ENCODE measurements at places on chromosomes 4 and X.

GRCh38 chr4:1813915-1814314 is 20.8 kb downstream of the FGFR3 start:
- no peak for DNase-seq

GRCh38 chr4:25884031-25884782 is 21.4 kb upstream of the SEL1L3 start:
- DNase-seq = no peak

DNA sequence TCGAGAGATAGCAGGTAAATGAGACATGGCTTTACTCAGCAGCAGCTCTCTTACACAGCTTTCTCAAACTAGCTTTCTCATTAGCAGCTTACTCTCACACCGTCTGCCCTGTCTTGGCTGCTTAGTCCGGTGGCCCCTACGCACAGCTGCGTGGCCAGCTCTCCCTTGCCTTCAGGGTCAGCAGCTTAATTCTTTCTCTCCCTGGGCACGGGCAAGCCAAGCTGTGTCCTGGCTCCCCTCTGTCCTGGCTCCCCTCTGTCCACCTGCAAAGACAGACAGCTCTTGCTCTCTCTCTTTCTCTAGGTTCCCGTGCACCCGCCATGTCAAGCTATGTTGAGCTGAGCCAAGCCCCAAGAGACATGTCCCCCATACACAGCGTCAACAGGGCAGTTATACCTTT is 39.4 kb downstream of the ZNF185 start:
- no peak for DNase-seq

DNA sequence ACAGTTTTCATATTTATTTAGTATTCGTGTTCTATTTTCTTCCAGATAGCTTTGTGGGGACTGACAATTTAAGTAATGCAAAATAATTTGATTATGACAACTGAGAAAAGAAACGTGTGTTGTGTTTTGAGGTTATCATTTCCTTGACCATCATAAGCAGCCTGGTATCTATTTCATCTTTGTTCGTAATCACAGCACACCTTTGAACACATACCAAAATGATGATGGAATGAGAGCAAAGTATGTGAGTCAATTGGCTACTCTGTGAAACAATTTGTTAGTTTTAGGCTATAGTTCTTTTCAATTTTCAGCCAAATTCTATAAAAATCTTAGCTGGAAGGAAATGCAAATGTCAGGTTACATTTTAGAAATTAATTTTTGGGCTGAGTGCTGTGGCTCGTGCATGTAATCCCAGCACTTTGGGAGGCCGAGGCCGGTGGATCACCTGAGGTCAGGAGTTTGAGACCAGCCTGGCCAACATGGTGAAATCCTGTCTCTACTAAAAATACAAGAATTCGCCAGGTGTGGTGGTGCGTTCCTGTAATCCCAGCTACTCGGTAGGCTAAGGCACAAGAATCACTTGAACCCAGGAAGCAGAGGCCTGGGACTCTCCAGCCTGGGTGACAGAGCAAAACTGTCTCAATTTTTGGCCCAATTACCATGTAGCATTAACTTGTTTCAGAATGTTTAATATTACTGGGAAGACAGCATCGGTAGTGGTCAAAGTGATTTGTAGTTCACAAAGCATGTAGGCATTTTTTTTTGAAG is 1.1 kb upstream of the DUSP21 start:
- no peak for DNase-seq

DNA sequence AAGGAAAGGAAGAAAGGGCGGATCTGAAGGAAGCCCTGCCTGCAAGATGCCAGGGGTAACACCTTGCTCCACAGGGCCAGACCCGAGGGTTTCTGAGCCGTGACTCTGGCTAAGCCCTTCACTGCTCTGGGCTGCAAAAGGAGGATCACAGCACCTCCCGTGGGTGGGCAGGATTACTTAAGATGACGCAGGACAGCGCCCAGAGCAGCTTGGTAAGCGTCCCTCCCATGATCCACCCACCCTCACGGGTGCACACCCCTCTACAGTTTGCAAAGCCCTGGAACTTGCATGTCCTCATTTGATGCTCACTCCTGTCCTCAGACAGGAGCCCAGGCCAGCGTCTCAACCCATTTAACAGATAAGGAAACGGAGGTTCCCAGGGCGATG is 64.9 kb downstream of the CRMP1 start:
- no peak for DNase-seq

- peak; percentile 68 for DNase-seq
These were observed 430 bp downstream of the HDAC6 start for GRCh38 chrX:48802089-48802904.
